Cerebellar cortex (tissue), 1 donor: ENCODE measurements at places on chromosomes 7 and 10.

GRCh38 chr10:103382769-103383168, 13.5 kb downstream of the ATP5MK start:
- no peak for DNase-seq

DNA sequence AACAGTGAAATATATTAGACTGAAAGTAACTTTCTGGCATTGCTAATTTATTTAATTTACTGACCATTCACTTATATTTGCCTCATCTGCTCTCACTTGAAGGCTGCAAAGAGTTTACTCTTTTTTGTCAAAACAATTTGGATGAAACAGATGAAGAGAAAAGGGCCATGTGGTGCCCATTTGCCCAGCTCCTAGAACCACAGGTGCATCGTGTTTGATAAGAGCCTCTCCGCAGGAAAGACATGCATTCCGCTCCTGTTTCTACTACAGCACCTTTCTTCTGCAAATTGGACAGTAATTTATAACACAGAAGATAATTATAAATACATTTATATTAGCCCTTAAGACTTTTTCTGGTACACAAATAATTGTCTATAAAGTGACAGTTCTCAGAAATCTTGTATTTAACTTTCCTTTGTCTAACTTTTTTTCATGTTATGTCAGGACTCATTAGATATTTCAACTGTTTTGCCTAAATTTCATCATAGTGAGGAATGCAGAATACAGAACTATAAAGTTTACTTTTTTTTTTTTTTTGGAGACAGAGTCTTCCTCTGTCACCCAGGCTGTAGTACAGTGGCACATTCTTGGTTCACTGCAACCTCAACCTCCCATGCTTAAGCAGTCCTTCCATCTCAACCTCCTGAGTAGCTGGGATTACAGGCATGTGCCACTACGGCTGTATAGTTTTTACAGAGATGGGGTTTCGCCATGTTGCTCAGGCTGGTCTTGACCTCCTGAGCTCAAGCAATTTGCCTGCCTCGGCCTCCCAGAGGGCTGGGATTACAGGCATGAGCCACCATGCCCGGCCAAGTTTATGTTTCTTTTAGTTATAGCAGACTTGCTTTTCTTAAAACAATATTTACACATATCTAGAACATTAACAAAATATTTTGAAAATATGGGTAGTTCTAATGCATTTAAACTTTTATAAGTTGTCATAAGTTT, 869 bp downstream of the LAMB4 start:
- DNase-seq, result no peak

DNA sequence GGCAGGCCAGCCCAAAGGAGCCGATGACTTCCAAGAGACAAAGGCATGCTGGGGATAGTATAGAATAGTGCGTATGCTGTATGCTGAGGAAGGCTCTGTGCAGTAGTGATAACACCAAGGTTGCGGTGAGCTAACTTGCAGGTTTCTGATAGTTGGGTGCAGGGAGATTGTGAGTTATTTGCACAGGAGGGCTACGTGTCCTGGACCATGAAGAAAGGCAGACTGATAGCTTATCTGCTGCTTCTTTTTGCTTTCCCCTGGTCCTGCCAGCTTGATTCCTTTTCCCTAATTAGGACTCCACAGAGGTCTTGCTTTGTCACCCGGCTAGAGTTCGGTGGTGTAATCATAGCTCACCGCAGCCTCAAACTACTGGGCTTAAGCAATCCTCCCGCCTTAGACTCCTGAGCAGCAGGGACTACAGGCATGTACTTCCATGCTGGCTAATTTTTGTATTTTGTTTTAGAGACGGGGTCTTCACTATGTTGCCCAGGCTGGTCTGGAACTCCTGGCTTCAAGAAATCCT, 43.9 kb upstream of the ARHGAP12 start:
- no peak for DNase-seq

DNA sequence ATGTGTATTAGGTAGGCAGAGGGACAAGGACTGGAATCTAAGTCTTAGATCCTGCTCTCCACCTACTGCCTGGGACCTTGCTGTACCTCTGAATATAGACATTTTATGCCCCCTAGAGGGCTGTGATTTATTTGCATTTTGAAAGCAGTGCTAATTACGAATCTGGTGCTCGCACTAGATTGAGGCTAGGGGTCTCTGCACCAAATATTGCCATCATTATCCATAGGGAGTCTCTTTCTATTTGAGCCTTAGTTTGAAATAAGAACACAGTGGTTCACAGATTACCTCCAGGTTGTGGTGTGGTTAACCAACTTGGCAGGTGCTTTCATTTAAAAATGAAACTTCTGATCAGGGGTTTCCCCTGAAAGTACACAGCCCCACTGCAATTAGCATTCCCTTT, 41.8 kb downstream of the CNNM1 start:
- DNase-seq, result no peak

DNA sequence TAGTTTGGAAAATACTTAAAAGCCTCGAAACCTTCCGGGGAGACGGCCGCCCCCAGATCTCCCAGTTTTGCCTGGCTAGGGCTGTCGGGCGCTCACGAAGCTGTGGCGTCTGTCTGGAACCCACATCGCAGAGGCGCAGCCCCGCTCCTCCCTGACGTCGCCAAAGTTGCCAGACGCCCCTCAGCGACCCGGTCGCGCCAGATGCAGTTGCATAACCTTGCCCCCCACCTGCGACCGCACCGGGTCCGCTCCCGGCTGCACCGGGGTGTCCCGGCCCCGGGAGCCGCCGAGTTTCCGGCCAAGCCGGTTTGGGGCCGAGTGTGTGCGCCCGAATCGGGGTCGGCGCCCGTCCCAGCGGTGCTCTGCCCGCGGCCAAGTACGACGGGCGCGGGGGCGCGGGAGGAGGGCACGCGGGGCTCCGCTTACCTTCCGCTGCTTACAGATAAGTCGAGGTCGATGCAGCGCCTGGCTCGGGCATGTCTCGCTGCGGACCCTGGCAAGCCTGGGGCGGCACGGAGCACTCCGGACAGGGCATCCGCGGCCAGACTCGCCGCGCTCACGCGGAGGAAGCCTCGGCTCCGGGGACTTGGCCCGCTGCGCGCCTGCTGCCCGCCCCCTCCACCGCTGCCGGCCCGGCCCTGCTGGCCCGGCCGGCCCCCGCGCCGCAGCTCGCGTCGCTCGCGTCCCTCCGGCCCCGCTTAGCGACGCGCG, 665 bp downstream of the INSYN2A start:
- no peak for DNase-seq
